ENCODE measurements at places on chromosomes 7 and 10. TPM values are rescaled to one million over a fixed set of nuclear protein-coding genes. Genes with fewer than 3 reads are reported as not detected.

GRCh38 chr7:34453150-34453549 is 204.9 kb upstream of the NPSR1 start:
- no peak overlapping the region for H3K27ac ChIP-seq
- no peaks in the 10 kb centered on the region for H3K36me3 ChIP-seq
- no peak for DNase-seq
- no peak overlapping the region for H3K4me3 ChIP-seq
- H3K4me1 ChIP-seq: no peaks in the 10 kb centered on the region

GRCh38 chr10:78494179-78494578 is 460.5 kb downstream of the RPS24 start:
- no peaks in the 10 kb centered on the region for H3K36me3 ChIP-seq
- H3K27ac ChIP-seq: no peak overlapping the region
- no peak for DNase-seq
- H3K4me1 ChIP-seq: no peaks in the 10 kb centered on the region
- H3K4me3 ChIP-seq: no peak overlapping the region

DNA sequence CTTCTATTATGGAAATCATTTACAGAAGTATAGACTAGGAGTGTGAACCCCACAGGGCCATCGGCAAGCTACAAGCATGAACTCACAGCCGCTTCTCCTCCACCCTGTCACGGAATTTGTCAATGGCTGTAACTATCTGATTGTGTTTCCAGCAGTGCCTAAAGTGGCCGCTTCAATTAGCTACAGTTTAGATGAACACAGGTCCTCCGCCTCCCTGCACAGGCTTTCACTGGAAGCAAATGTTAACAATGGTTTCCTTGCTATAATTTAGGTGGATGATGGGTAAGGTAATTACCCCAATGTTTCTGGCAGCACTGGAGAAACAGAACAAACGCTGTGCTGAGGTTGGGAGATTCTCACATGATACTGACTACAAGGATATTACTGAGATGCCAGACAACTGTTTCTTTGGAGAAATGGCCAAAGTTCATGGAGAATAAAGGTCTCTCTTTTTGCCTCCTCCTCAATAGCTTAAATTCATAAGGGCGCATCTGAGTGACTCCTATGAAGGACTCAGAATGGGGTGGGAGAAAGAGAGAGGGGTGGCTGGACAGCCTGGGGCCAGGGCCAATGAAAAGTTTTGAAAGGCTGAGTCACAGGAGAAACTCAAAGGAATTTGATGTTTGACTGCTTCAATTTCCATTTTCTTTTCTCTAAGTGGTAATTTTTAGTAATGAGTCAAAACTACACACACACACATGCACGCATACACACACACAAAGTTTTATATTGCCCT is 78.9 kb downstream of the SVIL start:
- H3K36me3 ChIP-seq: no peaks in the 10 kb centered on the region
- no peaks in the 10 kb centered on the region for H3K4me1 ChIP-seq
- H3K27me3 ChIP-seq: no peaks in the 10 kb centered on the region
- DNase-seq: no peak
- H3K4me3 ChIP-seq: no peak overlapping the region

DNA sequence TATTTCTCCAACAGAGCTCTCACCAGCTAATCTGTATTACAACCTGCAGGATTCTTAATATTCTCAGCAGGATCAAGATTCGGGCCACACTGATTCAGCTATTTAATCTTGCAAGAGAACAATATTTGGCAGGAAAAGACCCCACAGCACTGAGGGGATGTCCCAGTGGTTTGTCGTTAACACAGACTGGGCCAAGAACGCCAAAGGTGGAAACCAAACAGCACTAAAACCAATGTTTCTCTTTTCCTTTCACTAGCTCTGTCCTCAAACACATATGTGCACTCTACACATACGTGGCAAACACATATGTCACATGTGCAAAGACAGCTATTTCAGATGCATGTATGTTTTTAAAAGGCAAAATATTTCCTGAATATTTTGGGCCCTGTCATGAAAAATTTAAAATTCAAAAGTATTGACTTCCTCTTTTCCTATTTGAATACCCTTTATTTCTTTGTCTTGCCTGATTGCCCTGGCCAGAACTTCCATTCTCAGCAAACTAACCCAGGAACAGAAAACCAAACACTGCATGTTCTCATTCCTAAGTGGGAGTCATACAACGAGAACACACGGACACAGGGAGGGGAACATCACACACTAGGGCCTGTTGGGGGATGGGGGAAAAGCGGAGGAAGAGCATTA is 51.7 kb upstream of the NEBL start:
- H3K36me3 ChIP-seq: no peaks in the 10 kb centered on the region
- H3K4me1 ChIP-seq: peaks cover 4% of the 10 kb centered on the region
- no peaks in the 10 kb centered on the region for H3K27me3 ChIP-seq
- H3K27ac ChIP-seq: no peak overlapping the region
- DNase-seq: peak; percentile 4

TDRD1 gene
- 0.03 TPM for polyA plus RNA-seq

STEAP1 gene
- polyA plus RNA-seq: not detected

HNRNPF gene
- polyA plus RNA-seq: 76.7 TPM

EXOC4 gene
- polyA plus RNA-seq: 16.7 TPM

SPDYE9 gene
- polyA plus RNA-seq: not detected

FAM25A gene
- polyA plus RNA-seq: not detected

All from B cell (primary cell).